NCI-H146 (cell line): ENCODE measurements at places on chromosomes 12 and 14.
A peak's percentile ranks its signal among the peaks of the same experiment; 100 is the strongest.

DNA sequence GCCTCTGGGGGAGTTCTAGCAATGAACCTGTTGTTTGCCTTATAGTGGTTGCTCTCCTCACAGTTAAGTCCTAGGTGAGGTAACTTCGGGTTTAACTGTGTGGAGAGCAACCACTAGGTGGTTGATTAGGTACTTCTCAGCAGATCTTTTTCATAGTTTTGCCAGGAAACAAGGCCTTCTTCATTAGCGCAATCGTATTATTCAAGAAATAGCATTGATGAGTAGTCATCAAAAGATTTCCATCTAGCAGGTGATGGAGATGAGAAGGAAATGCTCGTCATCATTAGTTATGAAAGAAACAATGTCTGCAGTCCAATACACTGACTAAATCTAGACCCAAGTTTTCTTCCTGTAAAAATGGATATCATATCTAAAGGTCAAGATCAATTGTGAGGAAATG, 923.3 kb downstream of the AACS start:
- no peak for DNase-seq

DNA sequence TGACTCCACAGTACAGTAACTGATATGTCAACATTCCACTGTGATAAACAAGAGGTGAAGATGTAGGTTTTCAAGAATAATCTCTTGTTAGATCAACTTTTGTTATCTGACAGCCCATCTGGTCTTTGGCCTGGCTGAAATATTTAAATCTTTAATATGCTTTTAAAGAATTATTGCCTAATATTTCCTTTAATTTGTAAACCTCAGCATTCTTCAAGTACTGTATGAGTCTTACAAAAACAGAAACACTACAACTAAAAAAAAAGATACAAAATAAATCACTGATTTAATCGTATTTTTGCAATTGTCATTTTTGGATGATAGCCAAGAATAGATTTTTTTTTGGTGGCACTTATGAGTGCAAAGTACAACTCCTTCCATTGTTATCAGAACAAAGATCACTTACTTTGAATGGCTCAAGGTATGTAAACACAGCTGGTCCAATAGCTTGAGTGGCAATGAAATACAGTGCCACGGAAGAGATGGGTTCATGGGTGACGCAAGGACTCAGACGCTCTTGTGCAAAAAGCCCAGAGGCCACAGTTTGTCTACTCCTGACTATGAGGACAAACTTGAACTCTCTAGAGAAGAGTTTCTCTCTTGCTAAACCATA, 109.5 kb downstream of the PAX9 start:
- DNase-seq: peak; percentile 86

GRCh38 chr12:105060715-105061378, 23.4 kb downstream of the ALDH1L2 start:
- no peak for DNase-seq

- DNase-seq: no peak
Observed at GRCh38 chr12:115956659-115957058, 320.8 kb downstream of the MED13L start.

DNA sequence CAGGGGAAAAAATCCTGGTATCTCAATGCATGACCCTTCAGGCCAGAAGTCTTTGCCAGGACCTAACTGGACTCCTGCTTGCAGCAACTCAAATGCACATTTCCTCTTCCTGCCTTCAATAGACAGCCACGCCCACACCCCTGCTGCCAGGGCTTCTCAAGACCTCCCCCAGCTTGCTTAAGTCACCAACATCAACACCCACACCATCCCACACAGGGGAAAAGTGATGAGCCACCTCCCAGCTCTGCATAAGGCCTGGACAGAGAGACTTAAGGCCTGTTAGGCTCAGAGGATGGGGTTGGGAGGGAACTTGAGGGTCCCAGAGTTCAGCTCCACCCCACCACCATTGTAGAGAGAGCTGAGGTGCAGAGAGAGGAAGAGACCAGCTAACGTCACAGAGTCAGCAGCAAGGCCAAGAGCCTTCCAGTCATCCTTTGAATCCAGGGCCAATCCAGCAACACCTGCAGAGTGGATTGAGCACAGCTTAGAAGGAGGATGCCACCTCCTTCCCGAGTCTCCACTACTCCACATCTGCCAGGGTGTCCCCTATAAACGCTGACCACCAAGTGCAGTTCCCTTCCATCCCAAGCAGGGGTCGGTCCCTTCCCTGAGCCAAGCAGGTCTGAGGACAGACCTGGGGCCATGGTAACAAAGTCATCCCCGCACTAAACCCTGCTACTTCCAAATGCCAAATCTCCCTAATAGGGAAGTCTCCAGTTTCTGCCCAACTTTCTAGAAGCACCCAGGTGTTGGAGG, 50.0 kb downstream of the KDM2B start:
- no peak for DNase-seq

DNA sequence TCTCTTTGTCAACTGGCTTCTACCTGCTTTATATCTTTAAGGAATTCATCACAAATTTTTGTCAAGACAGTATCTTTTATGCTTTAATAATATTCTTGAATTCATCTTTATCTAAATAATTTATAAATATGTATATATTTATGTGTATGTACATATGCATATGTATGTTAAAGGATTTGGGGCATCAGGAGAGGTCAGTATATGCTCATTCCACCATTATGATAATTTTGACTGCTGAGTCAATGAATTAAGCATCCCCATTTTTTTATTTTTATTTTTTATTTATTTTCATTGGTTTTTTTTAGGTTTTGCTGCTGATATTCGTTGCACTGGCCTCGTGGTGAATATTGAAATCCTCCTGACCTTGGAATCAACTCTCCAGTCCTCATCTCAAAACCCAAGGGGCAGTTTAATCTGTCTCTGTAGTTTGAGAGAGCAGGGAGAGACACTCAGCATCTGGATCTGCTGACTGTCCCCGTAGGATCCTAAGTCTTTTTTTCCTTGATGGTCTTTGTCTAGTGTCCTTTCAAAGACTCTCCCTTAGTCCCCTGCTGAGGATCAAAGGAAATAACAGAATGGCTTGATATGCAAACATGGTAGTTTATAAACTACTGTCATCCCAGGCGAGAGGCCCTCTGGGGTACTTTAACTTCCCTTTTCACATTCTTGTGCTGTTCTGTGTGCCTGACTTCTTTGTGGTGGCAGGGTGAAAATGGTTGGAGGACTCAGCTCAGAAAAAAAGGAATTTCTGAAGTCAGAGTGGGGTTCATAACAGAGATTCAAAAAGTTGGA, 218.7 kb downstream of the DIO2 start:
- no peak for DNase-seq
